ENCODE measurements at places on chromosomes 12 and 14.

- DNase-seq: no peak
Measured at GRCh38 chr14:90758959-90759358, 57.3 kb downstream of the TTC7B start.

DNA sequence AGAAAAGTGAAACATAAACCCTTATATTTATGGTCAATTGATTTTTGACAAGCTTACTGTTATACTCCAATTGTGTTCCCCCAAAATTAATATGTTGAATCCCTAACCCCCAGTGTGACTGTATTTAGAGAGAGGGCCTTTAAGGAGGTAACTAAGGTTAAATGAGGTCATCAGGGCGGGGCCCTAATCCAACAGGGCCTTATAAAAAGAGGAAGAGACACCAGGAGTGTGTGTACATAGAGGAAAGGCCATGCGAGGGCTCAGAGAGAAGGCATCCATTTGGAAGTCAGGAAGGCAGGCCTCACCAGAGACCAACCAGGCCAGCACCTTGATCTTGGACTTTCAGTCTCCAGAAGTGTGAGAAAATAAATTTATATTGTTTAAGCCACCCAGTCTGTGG lies 6.5 kb upstream of the VTI1B start:
- DNase-seq: no peak

GRCh38 chr14:64775081-64775777 lies 71.0 kb downstream of the PLEKHG3 start:
- DNase-seq: no peak

GRCh38 chr14:52338051-52338681 lies 24.1 kb downstream of the PTGER2 start:
- peak; percentile 46 for DNase-seq

- DNase-seq: peak; percentile 88
Measured at GRCh38 chr12:53352331-53353256, 16.4 kb upstream of the SP7 start.
